Stimulated activated CD4-positive, alpha-beta T cell treated with anti-CD3 and anti-CD28 coated beads, Interleukin-15, amount 100 ng/mL, for 1 hour (primary cell): ENCODE measurements at places on chromosomes 7 and 10.

- no peak for DNase-seq
These were observed 111.3 kb upstream of the RHEB start for GRCh38 chr7:151630851-151631569.

DNA sequence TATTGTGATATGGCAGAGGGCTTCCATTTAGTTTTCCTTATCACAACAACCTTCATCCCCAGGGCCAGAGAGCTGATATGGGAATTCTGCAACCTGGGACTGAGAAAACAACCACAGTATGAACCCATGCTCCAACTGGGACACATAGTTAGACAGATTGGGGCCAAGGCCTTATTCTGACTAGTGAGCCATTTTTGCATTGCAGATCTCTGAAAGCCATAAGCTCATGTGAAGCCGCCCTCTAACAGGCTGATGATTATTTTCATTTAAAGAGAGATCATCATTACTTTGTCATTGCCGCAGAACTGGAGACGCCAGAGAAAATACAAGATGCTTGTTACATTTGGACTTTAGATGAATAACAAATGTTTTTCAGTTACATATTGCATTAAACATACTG, 791.7 kb upstream of the POM121L12 start:
- no peak for DNase-seq

DNA sequence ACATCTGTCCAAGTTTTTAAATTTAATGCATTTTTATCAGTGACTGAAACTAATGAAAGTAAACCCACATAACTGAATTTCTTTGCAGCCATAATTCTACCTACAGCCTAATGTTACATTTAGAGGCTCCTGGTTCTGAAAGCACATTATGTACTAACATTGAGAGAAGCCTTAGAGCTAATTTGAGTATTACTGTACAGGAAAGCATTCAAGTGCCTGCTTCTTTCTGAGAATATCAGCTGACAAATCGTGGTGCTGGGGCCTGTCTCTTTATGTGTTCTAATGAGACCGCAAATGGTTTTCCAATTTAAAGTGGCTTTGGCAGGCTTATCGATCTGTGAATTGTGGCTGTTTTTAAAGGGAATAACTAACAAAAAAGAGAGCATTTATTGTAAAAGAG, 32.3 kb upstream of the DGKB start:
- no peak for DNase-seq

GRCh38 chr7:8161364-8161828, 100.6 kb downstream of the ICA1 start:
- DNase-seq, result no peak

- peak; percentile 35 for DNase-seq
These were observed 9.4 kb downstream of the NUB1 start for GRCh38 chr7:151351027-151351426.

DNA sequence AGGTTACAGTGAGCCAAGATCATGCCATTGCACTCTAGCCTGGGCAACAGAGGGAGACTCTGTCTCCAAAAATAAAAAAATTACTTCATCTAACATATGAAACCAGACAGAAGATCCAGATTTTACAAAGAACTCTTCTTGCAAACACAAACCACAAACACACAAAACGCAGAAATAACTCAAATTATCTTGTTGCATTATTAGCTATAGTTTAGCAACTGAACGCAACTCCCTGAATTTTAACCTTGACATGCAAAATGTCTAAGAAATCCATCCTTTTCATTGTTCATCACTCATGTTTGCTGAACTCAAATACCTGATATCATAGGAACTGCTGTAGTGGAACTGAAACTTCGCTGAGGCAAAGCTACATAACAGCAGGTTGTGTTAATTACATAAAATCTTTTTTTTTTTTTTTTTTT, 64.1 kb downstream of the MICU1 start:
- DNase-seq, result no peak
